Activated CD4-positive, CD25-positive, alpha-beta regulatory T cell treated with anti-CD3 and anti-CD28 coated beads, Interleukin-2, amount 50 U/mL, for 72 hours (primary cell): ENCODE measurements at places on chromosomes 4 and X.

DNA sequence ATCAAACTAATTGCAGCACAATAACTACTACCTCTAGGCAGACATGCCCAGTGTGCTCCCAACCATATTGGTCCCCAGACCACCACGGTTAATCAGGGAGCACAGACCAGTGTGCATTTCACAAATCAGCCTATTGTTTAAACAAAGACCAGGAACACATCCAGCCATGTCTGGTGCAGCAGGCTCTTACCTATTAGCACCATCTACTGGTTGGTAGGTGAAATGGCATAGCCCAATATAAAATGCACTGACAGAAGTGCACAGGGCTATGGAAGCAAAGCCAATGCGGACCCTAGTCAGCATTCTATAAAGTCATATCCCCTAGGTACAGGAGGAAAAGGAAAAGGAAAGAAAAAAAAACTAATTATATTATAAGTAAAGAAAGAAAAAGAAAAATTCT is 15.5 kb upstream of the CYLC1 start:
- DNase-seq = no peak

GRCh38 chr4:146633471-146633800 is 5.3 kb upstream of the POU4F2 start:
- DNase-seq = no peak

DNA sequence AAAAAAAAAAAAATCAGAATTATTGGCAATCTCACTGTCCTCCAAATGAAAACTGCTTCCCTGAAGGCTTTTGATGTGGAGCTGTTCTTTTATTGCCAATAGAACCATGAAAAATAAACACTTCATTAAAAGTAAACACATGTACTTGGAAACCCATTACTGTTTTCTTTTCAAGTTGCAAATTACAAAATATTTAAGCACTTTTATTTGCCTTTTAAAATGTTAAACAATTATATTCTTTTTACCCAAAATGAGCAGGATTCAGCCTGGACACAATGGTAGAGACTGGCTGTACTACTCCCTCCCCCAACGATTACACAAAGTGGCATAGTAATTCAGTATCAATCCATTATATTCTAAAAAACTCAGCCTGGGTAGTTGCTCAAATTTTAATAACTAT is 60.9 kb downstream of the SH2D1A start:
- no peak for DNase-seq

DNA sequence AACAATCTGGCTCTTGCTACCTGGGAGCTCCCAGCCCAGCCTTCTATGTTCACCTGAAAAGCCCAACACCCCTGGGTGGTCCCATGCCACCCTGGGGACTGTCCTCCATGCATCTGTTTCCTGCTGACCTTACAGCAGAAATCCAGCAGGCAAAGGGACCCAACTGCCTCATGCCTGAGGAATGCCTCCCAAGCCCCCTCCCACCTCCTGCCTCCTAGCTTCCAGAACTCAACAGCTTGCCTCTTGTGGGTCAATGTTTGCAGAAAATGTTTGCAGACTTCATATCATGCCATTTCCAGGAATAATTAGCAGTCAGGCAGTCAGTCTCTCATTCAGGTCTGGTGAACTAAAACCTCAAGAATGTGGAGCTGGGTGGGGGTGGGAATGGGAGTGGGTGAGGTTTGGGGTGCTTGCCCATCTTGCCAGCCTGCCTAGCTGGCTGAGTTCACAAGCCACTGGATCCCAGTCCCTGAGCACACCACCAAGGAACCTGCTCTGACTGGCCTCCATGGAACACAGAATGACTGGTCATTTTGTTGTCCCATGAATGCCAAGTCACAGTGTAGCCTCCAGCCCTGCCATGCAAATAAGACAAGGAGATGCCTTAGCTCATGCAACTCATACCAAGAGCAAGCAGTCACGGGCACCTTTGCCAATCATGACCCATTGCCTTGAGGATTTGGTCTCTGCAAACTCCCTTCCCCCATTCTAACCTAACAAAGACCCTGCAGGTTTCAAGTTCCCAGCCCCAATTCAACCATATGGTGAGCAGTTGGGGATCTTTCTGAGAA is 12.1 kb upstream of the PLAC1 start:
- DNase-seq = no peak

- no peak for DNase-seq
Observed at GRCh38 chr4:154471526-154472331, 19.9 kb downstream of the DCHS2 start.

DNA sequence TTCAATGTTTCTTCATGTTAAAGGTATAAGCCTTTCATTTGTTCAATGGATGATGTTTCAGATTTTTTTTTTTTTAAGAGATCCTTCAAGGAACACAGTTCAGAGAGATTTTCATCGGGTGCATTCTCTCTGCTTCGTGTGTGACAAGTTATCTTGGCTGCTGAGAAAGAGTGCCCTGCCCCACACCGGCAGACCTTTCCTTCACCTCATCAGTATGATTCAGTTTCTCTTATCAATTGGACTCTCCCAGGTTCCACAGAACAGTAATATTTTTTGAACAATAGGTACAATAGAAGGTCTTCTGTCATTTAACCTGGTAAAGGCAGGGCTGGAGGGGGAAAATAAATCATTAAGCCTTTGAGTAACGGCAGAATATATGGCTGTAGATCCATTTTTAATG is 75.8 kb downstream of the NPNT start:
- no peak for DNase-seq

DNA sequence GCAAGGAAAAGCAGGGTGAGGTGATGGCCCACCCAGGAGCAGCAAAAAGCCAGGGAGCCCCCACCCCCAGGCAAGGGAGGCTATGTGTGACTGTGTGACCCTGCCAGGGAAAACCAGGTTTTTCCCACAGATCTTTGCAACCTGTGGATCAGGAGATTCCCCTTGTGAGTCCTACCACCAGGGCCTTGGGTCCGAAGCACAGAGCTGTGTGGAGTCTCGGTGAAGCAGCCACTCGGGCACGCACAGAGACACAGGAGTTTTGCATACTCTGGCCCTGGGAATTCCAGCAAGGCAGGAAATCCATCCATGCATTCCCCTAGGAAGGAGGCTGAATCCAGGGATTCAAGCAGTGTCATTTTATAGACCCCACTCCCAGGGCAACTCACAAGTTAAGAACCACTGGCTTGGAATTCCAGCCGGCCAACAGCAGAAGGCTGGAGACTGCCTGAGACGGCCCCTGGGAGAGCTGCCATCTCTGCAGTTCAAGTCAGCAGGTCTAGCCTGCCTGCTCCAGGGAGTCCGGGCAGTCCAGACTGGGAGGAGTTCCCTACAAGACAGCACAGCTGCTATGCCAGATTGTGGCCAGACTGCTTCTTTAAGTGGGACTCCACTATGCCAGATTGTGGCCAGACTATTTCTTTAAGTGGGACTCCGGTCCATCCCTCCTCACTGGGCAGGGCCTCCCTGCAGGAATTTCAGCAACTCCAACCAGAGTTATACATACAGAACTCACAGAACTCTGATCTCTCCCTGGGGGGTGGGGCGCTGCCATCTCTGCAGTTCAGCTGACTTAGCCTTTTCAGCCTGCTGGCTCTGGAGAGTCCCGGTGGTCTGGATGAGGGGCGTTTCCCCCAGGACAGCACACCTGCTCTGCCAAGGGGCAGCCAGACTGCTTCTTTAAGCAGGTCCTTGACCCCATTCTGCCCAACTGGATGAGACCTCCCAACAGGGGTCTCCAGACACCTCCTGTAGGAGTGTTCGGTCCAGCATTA is 85.1 kb upstream of the ADAD1 start:
- no peak for DNase-seq

- DNase-seq = no peak
Observed at GRCh38 chr4:172709376-172709775, 459.2 kb upstream of the GALNT7 start.

DNA sequence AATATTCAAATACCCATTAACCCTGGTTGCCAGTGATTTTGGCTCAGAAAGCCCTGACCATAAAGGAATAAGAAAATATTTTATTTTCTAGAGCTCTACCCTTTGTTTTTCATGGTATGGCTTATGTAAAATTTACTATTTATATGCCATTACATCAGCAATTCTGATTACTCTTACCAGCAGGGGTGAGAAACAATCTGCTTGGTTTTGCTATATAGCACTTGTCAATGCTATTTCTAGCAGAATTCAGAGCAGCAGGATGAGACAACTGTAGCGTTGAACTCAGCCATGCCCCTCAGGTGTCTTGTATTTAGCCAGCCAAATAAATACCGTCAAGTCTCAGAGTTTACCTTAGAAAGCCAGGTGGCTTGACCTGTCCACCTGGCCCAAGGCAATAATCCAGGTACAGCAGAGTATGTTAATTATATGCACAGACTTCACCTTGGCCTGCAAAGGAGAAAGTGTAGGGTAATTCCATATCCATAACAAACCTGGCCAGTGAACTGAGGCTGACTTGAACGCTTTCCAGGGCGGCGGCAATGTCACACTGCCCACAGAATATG is 1303.5 kb downstream of the RAPGEF2 start:
- no peak for DNase-seq
